ENCODE measurements at places on chromosomes 5 and 9. TPM values are rescaled to one million over a fixed set of nuclear protein-coding genes. Genes with fewer than 3 reads are reported as not detected.
A peak's percentile ranks its signal among the peaks of the same experiment; 100 is the strongest.

DNA sequence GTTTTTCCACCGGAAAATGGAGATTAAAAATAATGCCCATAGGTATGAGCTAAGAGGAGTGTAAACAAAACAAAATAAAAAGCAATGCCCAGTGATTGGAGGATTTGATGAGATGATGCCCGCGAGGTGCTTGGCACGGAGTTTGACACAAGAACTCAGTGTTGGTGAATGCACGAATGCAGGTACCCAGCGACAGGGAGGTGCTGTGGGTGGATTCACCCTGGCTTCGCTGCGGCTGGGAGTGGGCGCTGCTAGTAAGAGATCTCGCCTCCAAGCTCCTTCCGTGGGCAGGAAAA, 526 bp upstream of the STXBP1 start:
- DNase-seq = no peak

- DNase-seq = no peak
Measured at GRCh38 chr9:89160806-89161205, 17.8 kb downstream of the SHC3 start.

DNA sequence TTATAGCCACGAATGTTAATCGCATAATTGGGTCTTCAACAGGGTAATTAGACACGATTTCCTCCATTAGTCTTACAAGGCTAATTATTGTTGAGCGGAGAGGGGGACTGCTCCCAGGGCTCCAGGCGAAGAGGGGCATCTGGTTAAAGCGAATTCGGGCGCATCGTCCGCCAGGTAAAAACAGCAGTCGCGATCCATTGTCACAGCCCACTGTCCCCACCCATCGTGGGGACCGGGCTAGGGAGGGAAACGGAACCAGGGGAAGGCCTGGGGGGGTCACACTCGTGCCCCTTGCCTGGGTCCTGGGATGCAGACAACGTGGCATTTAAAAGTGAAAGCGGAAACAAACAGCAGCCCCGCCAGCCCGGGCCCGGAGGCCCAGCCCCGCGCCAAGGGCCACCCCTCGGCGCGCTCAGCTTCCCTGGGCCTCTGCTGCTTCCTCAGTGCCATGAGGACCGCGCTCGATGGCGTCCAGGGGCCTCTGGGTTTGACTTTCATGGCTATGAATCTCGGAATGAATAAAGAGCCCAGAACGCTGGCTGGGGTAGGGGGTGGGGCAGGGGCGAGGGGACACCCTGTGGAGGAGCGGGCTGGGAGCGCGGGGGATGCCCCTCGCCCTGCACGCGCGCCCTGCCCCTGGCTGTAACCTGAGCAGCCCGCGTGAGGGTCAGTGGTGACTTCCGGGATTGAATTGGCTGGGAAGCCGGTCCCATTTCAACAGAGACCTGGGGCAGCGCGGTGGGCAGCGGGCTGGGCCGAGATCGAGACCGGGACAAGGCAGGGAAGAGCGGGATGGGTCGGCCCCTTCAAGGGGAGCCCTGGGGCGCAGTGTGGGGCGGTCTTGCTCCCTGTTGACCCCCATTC, 99.9 kb downstream of the GTF3C4 start:
- peak; percentile 49 for DNase-seq

CTSV gene
- total RNA-seq = 0.05 TPM

- no peak for DNase-seq
Measured at GRCh38 chr5:158373608-158374395, 514.9 kb upstream of the CLINT1 start.

DNA sequence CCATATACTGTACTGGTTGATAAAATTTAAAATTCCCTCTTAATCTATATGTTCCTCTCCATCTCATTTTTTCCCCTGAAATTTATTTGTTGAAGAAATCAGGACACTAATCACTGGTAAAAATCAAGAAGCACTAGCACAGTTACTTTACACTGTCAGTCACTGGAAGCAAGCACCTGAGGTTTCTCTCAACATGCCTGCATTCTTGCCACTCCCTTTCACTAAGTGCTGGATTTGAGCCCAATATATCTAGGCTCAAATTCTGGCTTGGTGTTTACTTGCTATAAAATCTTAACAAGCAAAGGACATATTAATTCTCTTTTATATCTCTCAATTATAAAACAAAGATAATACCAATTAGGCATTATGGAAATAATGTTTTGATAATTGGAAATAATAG, 58.6 kb downstream of the DIAPH1 start:
- no peak for DNase-seq

DNA sequence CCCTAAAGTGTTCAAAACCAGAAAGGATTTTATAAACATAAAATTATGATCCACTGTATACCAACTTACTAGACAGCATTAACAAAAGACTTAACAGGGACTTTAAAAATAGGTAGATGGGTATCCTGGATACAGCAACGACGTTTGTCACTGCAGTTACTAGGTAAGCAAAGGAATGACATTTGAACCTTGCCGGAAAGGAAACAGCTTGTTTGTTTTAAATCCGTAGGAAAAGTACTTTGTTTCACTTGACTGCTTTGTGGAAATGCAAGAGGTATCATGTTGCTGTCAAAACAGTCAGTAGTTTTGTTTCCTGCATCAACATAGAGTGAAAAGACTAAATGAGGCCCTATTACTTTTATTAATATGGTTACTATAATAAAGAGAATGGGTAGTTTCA, 122.9 kb downstream of the CDC42SE2 start:
- DNase-seq = no peak

C9 gene
- not detected for total RNA-seq

CEL gene
- not detected for total RNA-seq

CORO2A gene
- 0.16 TPM for total RNA-seq

ACTL7B gene
- total RNA-seq = not detected

SPINK13 gene
- total RNA-seq = not detected

DNA sequence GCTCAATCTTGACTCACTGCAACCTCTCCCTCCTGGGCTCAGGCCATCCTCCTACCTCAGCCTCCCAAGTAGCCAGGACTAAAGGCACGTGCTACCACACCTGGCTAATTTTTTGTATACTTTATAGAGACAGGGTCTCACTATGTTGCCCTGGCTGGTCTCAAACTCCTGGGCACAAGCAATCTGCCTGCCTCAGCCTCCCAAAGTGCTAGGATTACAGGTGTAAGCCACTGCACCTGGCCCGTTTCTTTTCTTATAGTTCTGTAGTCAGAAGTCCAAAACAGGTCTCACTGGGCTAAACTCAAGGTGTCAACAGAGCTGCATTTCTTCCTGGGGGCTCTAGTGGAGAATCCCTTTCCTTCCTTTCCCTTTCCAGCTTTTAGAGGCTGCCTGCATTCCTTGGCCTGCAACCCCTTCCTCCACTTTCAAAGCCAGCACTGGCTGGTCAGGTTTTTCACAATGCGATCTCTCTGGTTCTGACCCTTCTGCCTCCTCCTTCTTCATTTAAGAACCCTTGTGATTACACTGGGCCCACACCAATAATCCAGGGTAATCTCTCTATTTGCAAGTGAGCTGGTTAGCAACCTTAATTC, 16.3 kb downstream of the IRF1 start:
- DNase-seq = no peak

- no peak for DNase-seq
Measured at GRCh38 chr5:5179079-5179478, 38.9 kb downstream of the ADAMTS16 start.

DNA sequence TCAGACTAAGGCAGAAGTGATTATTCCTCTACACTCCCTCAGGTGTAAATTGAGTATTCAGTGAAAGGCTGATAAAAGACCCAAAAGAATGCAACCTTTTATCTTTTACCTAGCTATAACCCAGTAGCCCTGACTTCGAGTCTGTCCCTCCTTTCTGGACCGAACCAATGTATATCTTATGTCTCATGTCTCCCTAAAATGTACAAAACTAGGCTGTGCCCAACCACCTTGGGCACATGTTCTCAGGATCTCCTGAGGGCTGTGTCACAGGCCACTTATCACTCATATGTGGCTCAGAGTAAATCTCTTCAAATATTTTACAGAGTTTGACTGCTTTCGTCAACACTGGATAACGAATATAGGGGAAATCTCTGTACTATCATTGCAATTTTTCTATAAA, 12.7 kb downstream of the FBXL17 start:
- no peak for DNase-seq

PCDHB2 gene
- total RNA-seq = 7.6 TPM

APBA1 gene
- total RNA-seq = 4.5 TPM

- no peak for DNase-seq
Measured at GRCh38 chr9:33651125-33651524, 127.1 kb downstream of the ANKRD18B start.

WDR31 gene
- 2.0 TPM for total RNA-seq

- peak; percentile 60 for DNase-seq
Measured at GRCh38 chr9:114082017-114082762, 4.1 kb upstream of the AMBP start.

GRCh38 chr5:68376935-68377334, 161.4 kb downstream of the PIK3R1 start:
- no peak for DNase-seq

DNA sequence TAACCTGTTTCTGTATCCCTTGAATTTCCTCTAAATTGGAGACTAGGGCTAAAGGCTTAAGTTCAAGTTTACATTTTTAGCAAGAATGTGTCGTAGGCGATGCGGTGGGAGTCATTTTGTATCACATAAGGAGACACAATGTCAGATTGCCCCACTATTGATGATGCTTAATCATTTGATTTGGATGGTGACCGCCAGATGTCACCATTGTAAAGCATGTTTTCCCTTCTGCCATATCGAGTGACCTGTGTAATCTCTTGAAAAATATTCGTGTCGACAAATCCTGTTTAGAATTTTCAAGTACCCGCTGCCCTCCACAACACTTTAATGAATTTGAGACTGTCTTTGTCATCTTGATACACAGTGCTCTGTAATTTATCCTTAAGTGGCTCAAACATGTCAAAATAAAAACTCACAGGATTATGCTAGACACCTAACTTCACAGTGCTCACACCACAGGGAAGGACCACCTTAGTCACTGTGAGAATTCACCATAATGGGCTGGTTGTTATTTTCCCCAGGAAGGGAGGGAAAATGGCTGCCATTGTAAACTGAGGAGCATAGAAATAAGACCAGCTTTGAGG, 34.5 kb upstream of the SLC46A2 start:
- no peak for DNase-seq

- no peak for DNase-seq
Measured at GRCh38 chr5:54821445-54822323, 163.7 kb downstream of the ESM1 start.

CDHR2 gene
- total RNA-seq = not detected

DNA sequence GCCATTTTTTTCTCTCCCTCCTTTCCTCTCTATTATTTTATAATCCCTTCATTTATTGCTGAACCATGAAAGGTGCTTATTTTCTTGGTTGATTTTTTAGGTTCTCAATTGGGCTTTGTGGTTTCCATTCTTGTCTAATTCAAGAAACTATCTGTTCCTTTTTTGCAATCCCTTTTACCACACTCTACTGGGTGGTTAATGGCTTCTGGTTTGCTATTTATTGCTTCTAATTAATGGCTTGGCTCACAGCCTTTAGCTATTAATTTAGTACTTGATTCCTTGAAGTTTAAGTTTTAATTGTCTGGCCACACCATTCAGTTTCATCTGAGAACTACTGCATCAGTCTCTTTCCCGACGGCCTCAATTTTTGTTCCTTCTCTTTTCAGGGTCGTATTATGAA, 5.6 kb downstream of the FRRS1L start:
- DNase-seq = no peak

- DNase-seq = peak; percentile 28
Measured at GRCh38 chr5:102627315-102627714, 127.8 kb upstream of the PAM start.

TMEM215 gene
- total RNA-seq = not detected

GRCh38 chr9:99201603-99202002, 20.1 kb downstream of the ALG2 start:
- no peak for DNase-seq

DNA sequence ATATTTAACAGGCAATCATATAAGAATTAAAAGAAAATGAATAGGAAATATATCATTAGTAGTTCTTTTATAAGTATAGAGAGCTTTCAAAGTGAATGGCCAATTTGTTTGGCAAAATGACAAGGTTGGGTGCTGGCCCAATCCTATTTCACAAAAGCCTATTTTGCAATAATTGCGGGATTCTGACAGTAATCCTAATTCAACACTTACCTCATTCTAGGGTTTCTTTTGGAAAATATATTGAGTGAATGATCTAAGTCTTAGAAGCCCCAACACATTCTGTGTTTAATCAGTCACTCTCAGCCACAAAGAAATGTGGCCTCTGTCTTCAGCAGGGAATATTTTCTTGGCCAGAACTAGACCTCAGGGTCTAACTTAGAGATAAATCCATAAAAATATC, 835.9 kb upstream of the ZNF608 start:
- DNase-seq = no peak

All from SJSA1 (cell line).